ENCODE measurements at places on chromosomes 3 and 15. TPM values are rescaled to one million over a fixed set of nuclear protein-coding genes. Genes with fewer than 3 reads are reported as not detected.

The NPAP1 gene
- not detected for total RNA-seq

The PTX3 gene
- 566 TPM for total RNA-seq

The SELENOT gene
- total RNA-seq: 190 TPM

The ADAMTS17 gene
- not detected for total RNA-seq

The HGD gene
- total RNA-seq: 0.25 TPM

The SLC28A1 gene
- not detected for total RNA-seq

The HSPBAP1 gene
- 10.0 TPM for total RNA-seq

The MESP1 gene
- 0.31 TPM for total RNA-seq

The THAP10 gene
- 0.94 TPM for total RNA-seq

The RBPMS2 gene
- total RNA-seq: not detected

The PDZRN3 gene
- 0.19 TPM for total RNA-seq

The FAM240A gene
- not detected for total RNA-seq

The AMT gene
- 1.4 TPM for total RNA-seq

The SEMA3G gene
- total RNA-seq: 6.8 TPM

The XCR1 gene
- not detected for total RNA-seq

The CCDC33 gene
- not detected for total RNA-seq

The GOLIM4 gene
- total RNA-seq: 24.6 TPM

The CYP1A2 gene
- not detected for total RNA-seq
